ENCODE measurements at places on chromosomes 4 and X.

GRCh38 chr4:69684804-69685203, 31.8 kb upstream of the UGT2A1 start:
- no peak for DNase-seq

GRCh38 chrX:148530464-148531077, 30.2 kb downstream of the AFF2 start:
- DNase-seq, result no peak

- DNase-seq, result no peak
Observed at GRCh38 chr4:86961116-86961515, 26.3 kb downstream of the AFF1 start.

GRCh38 chr4:155403886-155404285, 27.1 kb upstream of the MAP9 start:
- no peak for DNase-seq

DNA sequence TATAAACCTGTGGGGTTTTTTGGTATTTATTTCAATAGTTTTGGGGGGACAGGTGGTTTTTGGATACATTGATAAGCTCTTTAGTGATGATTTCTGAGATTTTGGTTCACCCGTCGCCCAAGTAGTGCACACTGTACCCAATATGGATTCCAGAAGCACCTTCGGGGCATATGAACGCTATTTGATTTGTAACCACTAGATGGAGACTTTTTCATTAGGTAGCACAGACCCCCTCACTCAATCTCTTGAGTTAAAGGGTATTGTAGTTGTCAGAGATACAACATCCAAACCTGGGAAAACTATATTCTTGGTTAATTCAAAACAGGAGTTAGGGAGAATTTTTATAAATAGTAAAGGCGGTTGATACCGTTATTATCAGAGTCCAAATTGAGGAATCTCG, 79.8 kb downstream of the SPANXN3 start:
- no peak for DNase-seq

GRCh38 chr4:185718578-185719499, 93.2 kb downstream of the SORBS2 start:
- DNase-seq, result no peak

DNA sequence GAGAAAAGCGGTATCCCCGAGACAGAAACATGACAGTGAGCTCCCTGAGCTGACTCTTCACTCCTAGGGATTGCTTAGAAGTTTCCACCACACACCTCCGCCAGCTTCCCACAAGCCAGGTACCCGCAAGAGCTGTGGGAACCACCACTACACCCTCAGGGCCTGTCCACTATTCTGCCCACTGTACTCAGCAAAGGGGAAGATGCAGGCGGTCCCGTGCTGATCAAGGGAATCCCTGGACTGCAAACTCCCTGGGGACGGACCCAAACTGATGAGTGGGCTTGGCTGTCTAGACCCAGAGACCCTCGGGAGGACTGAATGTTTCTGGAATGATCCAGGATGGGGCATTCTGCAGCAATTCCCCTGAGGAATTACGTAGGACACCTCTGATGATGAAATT, 30.2 kb downstream of the REELD1 start:
- no peak for DNase-seq
